ENCODE measurements at places on chromosomes 6 and 20. TPM values are rescaled to one million over a fixed set of nuclear protein-coding genes. Genes with fewer than 3 reads are reported as not detected.

CPNE5 gene
- 0.12 TPM for total RNA-seq

GRCh38 chr6:45577836-45578504 lies 200.2 kb upstream of the SUPT3H start:
- no peaks in the 10 kb centered on the region for H3K27me3 ChIP-seq
- H3K36me3 ChIP-seq = peaks cover 12% of the 10 kb centered on the region
- H3K4me1 ChIP-seq = peaks cover 17% of the 10 kb centered on the region

GRCh38 chr6:96537726-96538125 lies 16.1 kb downstream of the UFL1 start:
- peaks cover 8% of the 10 kb centered on the region for H3K36me3 ChIP-seq
- 0 out of 2 replicates have a peak, but pooled peaks cover 5% of the 10 kb centered on the region for H3K4me1 ChIP-seq
- H3K27ac ChIP-seq = no peak overlapping the region
- DNase-seq = no peak
- no peak overlapping the region for H3K4me3 ChIP-seq
- H3K27me3 ChIP-seq = no peaks in the 10 kb centered on the region

- no peak overlapping the region for H3K27ac ChIP-seq
- H3K36me3 ChIP-seq = peaks cover 12% of the 10 kb centered on the region
- no peak overlapping the region for H3K4me3 ChIP-seq
- no peak for DNase-seq
- peaks cover 34% of the 10 kb centered on the region for H3K4me1 ChIP-seq
- peaks cover 1% of the 10 kb centered on the region for H3K27me3 ChIP-seq
Observed at GRCh38 chr6:11126876-11127275, 15.4 kb upstream of the ERVFRD-1 start.

DNA sequence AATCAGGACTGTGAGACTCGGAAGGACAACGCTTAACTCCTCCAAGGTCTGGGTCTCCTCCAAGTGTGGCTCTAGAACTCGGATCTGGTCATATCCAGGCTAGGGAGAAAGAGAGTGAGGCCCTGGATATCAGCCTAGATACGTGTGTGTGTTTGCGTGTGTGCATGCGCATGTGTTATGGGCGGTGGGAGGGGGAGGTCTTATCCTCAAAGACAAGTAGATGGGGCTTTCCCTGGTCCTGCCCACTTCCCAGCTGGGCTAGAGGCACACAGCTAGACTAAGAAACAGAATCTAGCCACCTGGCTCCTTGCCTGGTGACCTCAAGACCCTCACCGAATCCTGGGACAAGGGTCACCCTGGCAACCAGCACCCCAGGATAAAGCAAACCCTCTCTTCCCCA lies 13.2 kb downstream of the CPNE5 start:
- peaks cover 3% of the 10 kb centered on the region for H3K27me3 ChIP-seq
- H3K27ac ChIP-seq = no peak overlapping the region
- no peaks in the 10 kb centered on the region for H3K36me3 ChIP-seq
- peaks cover 25% of the 10 kb centered on the region for H3K4me1 ChIP-seq
- no peak for DNase-seq

C20orf141 gene
- total RNA-seq = not detected

DNA sequence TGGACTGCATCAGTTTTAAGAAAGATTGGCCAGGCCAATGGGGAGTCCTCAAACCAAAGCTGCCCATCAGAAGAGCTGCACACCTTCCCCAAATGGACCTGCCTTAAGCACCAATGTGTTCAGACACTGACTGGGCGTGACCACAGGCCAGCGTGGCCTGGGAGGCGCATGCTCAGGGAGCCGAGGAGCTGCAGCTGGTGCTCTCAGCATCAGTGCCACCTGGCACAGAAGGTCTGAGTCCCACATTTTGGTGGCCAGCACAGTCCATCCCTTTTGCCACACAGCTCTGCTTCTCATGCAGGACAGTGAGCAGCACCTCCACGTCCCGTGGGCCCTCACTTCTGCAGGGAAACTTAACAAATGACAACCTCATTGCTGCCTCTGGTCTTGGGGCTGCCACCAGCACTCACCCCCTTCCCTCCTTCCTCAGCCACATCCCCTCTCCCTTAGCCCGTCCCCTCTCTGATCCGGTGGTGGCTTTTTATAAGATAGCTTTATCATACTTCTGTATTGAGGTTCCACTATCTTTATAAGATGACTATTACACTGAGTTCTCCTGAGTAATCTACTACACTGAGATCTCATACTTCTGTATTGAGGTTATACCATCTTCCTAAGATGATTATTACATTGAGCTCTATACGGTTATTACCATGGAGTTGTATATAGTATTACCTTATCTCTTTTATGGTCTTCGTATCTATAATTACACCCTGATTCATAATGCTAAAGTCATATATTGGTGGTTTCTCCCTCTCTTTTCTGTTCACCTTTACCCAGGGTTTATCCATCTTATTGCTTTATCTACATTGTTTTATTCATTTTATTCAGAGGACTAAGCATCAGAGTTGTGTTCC lies 109.1 kb downstream of the TOX2 start:
- peaks cover 5% of the 10 kb centered on the region for H3K27me3 ChIP-seq
- H3K4me3 ChIP-seq = no peak overlapping the region
- no peak overlapping the region for H3K27ac ChIP-seq
- H3K36me3 ChIP-seq = 0 out of 2 replicates have a peak, but pooled peaks cover 4% of the 10 kb centered on the region

DNA sequence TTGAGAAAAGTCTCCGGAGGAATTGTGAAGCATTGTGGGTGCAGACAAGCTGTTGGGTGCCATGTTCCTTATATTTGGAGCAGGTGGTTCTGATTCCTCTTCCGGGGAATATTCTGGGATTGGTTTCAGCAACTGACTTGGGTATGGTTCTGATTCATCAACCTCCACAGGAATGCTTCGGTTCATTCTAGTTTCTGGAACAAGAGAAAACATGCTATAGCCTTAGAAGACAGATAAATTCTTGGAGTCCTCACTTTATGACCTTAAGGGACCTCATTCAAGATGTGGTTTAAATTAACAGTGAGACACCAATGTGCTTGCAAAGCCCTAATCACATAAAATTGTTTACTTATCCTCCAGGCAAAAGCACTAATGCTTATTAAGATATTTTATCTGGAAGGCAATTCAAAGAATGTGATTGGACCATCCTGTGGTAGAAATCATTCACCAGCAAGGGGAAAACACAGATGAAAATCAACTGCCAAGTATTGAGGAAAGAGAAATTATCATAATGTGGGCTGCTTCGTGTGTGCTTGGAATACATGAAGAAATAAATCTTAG lies 13.7 kb downstream of the TRAF3IP2 start:
- H3K27me3 ChIP-seq = peaks cover 2% of the 10 kb centered on the region
- DNase-seq = peak; percentile 79
- H3K4me1 ChIP-seq = peaks cover 76% of the 10 kb centered on the region
- peak overlapping the region; percentile 95 for H3K27ac ChIP-seq

ANKRD66 gene
- total RNA-seq = not detected

- peaks cover 19% of the 10 kb centered on the region for H3K4me1 ChIP-seq
- no peaks in the 10 kb centered on the region for H3K36me3 ChIP-seq
- no peak overlapping the region for H3K27ac ChIP-seq
- no peak for DNase-seq
- peaks cover 6% of the 10 kb centered on the region for H3K27me3 ChIP-seq
Observed at GRCh38 chr20:24164360-24164759, 175.8 kb upstream of the GGTLC1 start.

- peaks cover 13% of the 10 kb centered on the region for H3K27me3 ChIP-seq
- H3K27ac ChIP-seq = no peak overlapping the region
- DNase-seq = no peak
- H3K36me3 ChIP-seq = no peaks in the 10 kb centered on the region
Observed at GRCh38 chr6:760982-761955, 68.3 kb upstream of the EXOC2 start.

GRCh38 chr6:136405420-136406029 lies 115.9 kb upstream of the BCLAF1 start:
- peaks cover 55% of the 10 kb centered on the region for H3K4me1 ChIP-seq
- H3K27ac ChIP-seq = no peak overlapping the region
- no peaks in the 10 kb centered on the region for H3K27me3 ChIP-seq
- H3K4me3 ChIP-seq = no peak overlapping the region

DNA sequence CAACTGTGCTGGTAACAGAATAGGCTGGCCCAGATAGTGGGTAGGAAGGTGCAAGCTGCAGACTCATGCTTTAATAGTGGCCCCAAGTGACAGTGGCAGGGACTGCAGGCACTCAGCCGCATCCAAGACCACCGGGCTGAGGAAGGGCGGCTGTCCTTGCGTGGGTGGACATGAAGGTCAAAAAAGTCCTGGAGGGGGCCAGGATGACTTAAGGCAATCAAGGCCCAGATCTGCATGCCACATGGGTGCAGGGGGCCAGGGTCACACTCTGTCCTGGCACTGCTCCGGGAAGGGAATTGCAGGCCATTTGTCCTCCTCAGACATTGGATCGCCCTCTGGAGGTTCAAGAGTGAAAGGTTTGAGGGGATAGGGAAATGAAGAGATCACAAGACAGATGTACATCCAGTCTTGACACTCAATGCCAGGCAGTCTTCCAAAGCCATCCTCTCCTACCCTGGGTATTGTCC lies 10.4 kb upstream of the VNN2 start:
- peaks cover 25% of the 10 kb centered on the region for H3K4me1 ChIP-seq
- no peaks in the 10 kb centered on the region for H3K27me3 ChIP-seq
- no peak overlapping the region for H3K27ac ChIP-seq
- H3K4me3 ChIP-seq = no peak overlapping the region
- DNase-seq = peak; percentile 36

DNA sequence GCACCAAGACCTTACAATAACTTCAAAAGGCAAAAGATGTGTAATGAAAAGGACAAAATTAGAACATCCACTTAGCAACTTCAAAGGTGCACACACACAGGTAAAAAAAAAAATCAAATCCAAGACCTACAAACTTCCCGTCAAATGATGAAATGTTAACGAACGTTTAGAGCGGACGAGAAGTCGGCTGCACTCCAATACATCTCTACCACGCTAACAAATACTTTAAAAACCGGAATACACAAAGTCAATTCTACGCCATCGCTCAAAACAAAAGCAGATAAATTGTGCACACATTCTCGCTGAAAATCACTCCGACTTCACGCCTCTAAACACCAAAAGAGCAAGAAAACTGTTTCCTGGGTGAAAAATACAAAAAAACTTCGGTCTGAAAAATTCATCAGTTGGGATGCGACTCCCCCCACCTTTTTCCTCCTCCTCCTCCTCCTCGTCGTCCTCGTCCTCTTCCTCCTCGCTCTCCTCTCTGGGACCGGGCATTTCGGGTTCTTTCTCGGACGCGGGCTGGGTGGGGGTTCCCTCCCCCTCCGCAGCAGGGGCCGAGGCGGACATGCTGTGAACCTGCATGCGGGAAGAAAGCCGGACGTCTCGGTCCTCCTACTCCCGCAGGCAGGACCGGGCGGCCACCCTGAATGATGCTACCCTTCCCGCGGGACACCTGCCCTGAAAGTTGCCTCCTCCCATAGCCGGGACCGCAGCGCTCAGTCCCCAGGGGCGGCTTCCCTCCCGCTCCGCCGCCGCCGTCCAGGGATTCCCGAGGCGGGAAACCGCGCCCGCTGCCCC lies 712 bp downstream of the DEK start:
- H3K36me3 ChIP-seq = peaks cover 31% of the 10 kb centered on the region
- peak overlapping the region; percentile 97 for H3K4me3 ChIP-seq
- peaks cover 2% of the 10 kb centered on the region for H3K27me3 ChIP-seq
- H3K27ac ChIP-seq = peak overlapping the region; percentile 88

FHL5 gene
- not detected for total RNA-seq

DNA sequence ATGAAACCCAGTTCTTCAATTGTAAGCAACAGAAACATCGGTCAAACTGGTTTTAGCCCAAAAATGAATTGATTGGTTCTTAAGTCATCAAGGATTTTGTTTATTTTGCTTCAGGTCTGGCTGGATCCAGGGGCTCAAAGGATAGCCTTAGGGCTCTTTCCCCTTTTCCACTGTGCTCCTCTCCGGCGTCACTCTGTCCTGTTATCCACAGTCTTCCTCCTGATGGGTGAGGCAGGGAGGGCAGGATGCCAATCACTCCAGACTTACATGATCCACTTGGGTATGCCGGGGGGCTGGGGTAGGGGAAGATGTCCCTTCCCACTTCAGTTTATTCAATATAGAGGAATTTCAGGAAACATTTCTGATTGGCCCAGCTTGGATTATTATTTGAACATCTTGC lies 40.0 kb downstream of the PLAGL2 start:
- H3K4me3 ChIP-seq = no peak overlapping the region
- peaks cover 9% of the 10 kb centered on the region for H3K4me1 ChIP-seq
- H3K27ac ChIP-seq = 0 out of 2 replicates have a peak overlapping the region, but pooled peaks have one; percentile 14
- H3K36me3 ChIP-seq = peaks cover 35% of the 10 kb centered on the region

DNA sequence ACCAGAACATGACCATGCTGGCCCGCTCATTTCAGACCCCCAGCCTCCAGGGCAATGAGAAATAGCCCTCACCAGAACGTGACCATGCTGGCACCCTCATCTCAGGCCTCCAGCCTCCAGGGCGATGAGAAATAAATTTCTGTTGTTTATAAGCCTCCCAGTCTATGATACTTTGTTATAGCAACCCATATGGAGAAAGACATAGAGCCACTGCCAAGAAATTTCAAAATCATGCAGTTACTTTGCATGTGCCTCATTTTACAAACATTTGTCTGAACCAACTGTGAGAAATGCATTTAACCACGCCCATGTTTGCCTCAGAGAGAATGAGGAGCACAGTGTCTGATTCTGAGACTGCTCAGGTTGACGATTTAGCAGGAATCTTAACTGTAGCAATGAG lies 15.5 kb downstream of the CYP39A1 start:
- no peaks in the 10 kb centered on the region for H3K4me1 ChIP-seq
- peaks cover 9% of the 10 kb centered on the region for H3K27me3 ChIP-seq
- H3K27ac ChIP-seq = no peak overlapping the region
- H3K36me3 ChIP-seq = no peaks in the 10 kb centered on the region

DNA sequence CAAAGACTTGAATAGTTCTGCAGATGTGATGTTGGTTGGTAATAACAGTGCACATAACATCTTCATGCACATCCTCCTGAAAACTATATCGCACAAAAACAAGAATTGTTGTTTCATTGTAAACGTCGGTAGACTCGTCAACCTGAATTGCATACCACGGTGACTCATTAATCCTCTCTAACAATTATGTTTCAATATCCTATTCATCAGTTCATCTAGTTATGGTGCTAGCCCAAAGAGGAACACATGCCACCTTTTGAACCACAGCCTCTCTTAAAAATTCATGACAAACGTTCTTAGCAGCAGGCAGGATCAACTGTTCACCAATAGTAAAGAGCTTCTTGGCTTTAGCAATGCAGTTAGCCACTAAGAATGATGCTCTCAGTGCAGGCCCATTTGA lies 25.0 kb downstream of the CRYBG1 start:
- H3K36me3 ChIP-seq = no peaks in the 10 kb centered on the region
- H3K27me3 ChIP-seq = peaks cover 20% of the 10 kb centered on the region
- no peak for DNase-seq
- H3K4me3 ChIP-seq = no peak overlapping the region
- no peaks in the 10 kb centered on the region for H3K4me1 ChIP-seq

GRCh38 chr6:146305951-146306350 lies 237.7 kb upstream of the RAB32 start:
- no peak overlapping the region for H3K4me3 ChIP-seq
- no peaks in the 10 kb centered on the region for H3K27me3 ChIP-seq
- DNase-seq = no peak
- no peaks in the 10 kb centered on the region for H3K36me3 ChIP-seq
- H3K4me1 ChIP-seq = no peaks in the 10 kb centered on the region

HUS1B gene
- 0.24 TPM for total RNA-seq

DNA sequence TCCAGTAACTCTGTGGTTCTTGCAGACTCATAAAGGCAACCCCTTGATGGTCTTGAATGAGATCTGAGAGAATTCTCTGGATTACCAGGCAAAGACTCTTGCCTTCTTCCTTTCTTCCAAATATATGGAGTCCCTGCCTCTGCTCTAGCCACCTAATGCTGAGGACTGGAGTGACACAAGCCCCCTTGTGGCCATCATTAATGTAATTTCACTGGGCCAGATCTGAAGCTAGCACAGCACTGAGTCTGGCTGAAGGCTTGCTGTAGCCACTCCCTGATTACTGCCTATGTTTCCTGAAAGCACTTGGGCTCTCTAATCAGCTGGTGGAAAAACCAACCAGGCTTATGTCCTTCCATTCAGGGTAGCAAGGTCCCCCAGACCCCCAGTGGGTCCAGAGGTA lies 559.3 kb upstream of the IRAK1BP1 start:
- no peaks in the 10 kb centered on the region for H3K36me3 ChIP-seq
- no peak for DNase-seq
- H3K4me3 ChIP-seq = no peak overlapping the region
- H3K27ac ChIP-seq = no peak overlapping the region
- no peaks in the 10 kb centered on the region for H3K27me3 ChIP-seq

Measured in HFFc6 (cell line).